ENCODE measurements at places on chromosomes 3 and 15.

- DNase-seq, result no peak
Observed at GRCh38 chr15:33846142-33846541, 122.2 kb upstream of the CHRM5 start.

GRCh38 chr15:39397883-39398282 is 183.0 kb upstream of the THBS1 start:
- DNase-seq, result no peak

- DNase-seq, result no peak
Observed at GRCh38 chr15:49466119-49466518, 43.1 kb downstream of the FGF7 start.

DNA sequence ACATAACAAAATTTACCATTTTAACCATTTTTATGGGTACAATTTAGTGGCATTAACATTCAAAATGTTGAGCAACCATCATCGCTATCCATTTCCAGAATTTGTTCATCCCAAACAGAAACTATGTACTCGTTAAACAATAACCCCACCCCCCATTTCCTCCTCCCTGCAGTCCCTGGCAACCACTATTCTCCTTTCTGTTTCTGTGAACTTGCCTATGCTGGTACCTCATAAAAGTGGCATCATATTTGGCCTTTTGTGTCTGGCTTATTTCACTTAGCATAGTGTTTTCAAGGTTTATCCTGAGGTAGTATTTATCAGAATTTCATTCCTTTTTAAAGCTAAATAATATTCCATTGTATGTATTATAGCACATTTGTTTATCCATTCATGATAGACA is 32.4 kb downstream of the C3orf80 start:
- DNase-seq, result no peak

- no peak for DNase-seq
Observed at GRCh38 chr15:42163947-42164550, 7.6 kb upstream of the PLA2G4F start.

DNA sequence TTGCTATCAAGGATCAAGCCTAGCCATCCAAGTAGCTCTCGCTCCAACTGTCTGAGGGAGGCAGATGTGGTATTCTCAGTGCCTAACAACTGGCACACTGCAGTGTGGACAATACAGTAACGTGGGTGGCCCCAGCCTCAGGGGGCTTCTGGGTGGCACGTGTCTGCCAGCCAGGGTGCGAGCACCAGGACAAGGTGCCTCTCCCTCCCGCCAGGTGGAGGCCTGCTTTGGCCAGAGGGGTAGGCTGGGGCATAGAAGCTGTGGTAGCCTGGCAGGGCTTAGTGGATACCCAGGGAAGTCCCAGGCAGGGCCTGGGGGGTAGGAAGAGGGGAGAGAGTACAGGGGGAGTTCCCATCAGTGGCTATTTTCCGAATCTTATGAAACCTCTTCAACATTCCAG is 234.0 kb downstream of the PLCL2 start:
- no peak for DNase-seq
